ENCODE measurements at places on chromosomes 6 and 20. TPM values are rescaled to one million over a fixed set of nuclear protein-coding genes. Genes with fewer than 3 reads are reported as not detected.

SKIC2 gene
- total RNA-seq = 30.2 TPM

ULBP1 gene
- 0.06 TPM for total RNA-seq

CYP39A1 gene
- total RNA-seq = 0.63 TPM

BMP6 gene
- 4.9 TPM for total RNA-seq

ZNF165 gene
- total RNA-seq = 0.48 TPM

LRP11 gene
- 29.6 TPM for total RNA-seq

ADIG gene
- total RNA-seq = not detected

CST4 gene
- not detected for total RNA-seq

FOXO3 gene
- 128 TPM for total RNA-seq

C6orf15 gene
- not detected for total RNA-seq

EDN3 gene
- 1.7 TPM for total RNA-seq

CYB5R4 gene
- 14.9 TPM for total RNA-seq

Measured in psoas muscle (tissue), 8 donors.